ENCODE measurements at places on chromosomes 4 and X.

GRCh38 chrX:135383249-135383648 is 38.5 kb upstream of the SMIM10L2A start:
- DNase-seq, result no peak

- no peak for DNase-seq
Measured at GRCh38 chrX:141839856-141840255, 1.7 kb downstream of the MAGEC3 start.

DNA sequence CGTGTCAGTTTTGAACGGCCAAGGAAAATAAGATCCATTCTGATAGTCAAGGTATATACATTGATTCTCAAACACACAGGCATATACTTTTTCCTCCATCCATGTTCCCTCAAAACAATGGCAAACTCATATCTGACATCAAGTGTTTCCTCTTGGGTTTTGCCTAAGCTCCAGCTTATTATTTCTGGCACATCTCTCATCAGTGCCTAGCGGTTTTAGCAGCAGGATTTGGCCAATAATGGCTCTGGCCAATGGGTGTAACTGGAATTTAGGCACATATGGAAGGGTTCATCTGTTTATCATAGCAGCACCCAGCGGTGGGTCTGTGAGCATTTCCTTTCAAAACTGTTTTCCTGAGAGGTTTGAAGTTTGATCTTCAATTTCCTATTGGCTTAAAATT is 161.6 kb upstream of the TLL1 start:
- DNase-seq, result no peak

GRCh38 chrX:51889851-51890250 is 3.6 kb upstream of the MAGED1 start:
- DNase-seq, result no peak

DNA sequence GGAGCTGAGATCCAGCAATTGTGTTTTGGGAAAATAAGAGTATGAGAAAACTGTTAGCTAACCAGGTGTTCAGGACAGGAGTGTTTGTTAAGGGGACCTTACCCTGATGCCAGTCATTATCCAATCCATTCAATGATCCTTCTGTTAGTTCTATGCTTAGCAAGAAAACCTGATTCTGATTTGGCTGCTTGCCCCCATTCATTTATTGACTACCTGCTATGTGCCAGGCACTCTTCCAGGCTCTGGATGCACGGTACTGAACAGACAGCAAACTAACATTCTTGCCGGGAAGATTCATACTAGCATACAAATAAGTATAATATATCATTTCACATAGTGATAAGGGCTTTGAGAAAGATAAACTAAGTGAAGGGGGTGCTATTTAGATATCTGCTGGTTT is 1.0 kb upstream of the MECP2 start:
- no peak for DNase-seq

GRCh38 chrX:16002185-16002584 is 121.2 kb upstream of the GRPR start:
- DNase-seq, result no peak

GRCh38 chrX:119228512-119229252 is 7.4 kb upstream of the PGRMC1 start:
- no peak for DNase-seq

DNA sequence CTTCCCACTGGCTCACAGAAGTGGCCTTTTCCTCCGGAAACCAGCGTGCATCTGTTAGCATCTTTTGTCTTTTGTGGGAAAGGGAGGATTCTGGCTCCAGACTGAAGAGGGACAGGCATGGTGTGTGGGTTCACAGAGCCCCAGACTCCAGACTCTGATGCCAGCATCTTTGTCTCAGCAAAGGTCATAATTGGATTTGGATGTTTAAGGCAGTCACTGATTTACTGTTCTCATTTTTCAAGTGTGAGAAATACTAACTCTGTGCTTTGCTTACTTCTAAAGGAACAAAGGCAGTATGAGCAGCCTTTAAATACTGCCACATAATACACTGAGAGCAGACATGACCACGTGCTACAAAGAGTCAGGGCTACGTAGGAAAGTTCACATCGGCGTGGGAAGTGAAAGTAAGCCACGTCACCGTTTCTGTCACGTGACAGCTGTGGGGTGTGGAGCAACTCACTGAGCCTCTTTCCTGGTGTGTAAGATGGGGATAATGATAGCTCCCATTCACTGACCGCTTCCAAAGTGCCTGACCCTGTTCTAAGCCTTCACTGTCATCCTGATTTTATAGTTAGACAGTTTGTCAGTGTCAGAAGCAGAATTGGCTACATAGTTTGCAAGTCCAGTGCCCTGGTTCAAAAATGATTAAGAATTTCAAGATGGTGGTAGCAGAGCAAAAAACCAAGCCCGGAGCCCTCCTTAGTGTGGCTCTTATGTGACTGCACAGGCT is 24.8 kb upstream of the TMSB4X start:
- peak; percentile 75 for DNase-seq

DNA sequence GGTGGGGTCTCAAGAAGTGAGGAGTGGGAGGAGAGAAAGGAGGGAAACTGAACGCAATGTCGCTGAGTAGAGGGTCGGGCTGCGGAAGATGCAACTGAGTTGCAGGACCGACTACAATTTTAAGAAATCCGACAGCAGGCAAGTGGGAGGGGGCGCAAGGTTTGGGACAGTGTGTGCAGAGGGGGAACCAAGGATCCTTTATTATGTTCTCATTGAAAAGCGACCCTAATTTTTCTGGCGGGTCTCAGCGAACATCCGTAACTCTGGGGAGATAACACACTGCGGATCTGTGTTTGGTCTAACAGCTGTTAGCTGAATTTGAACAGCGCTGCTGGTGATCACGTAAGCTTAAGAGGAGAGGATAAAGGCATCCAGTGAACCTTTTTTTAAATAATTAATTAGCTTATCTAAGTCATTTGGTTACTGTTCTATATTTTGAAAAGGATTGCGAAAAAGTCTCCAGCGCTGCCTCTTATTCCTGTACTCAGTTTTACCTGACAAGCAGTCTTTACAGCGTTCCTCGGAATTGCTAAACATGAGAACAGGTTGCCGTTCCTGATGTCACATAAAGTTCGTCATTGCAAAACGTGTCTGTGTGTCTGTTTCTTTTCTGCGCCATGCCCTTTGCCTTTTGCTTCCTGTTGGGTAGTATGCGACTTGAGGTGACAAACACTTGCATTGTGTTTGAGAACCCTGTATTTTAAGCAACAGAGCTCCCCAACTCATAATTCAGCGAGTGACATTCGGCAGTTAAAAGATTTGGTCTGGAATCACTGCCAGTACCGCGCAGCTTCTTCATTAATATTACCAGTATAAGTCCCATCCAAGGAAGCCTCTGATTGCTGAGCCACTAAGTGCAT is 1.3 kb downstream of the HTR2C start:
- DNase-seq, result no peak

DNA sequence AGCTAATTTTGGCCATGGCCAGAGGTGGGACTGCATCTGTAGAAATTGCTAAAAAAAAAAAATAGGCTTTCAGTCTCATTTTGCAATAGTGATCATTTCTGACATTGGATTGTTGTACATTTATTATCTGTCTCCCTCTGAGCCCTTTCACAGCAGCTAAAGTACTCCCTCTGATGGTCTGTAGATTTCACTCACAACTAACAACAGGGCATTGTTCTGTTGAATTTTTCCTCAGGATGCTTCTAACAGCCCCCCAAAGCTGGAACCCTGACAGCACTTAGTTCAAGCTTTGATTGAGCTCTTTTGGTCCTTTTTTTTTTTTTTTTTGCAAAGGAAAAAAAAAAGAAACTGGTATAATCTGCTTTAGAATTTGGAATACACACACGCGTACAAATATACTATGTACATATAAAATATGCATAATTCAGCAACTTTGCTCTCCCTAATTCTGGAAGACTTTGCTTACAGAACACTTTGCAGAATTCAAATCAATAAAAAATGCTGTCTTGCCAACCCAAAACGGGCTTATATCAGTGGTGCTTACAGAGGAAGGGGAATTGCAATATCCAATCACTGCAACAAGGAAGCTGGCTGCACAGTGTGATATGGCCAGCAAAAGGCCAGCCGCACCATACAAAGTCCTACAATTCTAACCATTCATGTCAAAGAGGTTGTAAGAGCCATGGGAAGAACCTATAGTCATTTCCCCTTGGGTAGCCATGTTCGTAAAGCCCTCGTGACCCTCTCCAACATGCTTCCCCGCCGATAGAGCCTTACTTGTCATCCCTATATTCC is 406.4 kb downstream of the SMARCA1 start:
- no peak for DNase-seq

DNA sequence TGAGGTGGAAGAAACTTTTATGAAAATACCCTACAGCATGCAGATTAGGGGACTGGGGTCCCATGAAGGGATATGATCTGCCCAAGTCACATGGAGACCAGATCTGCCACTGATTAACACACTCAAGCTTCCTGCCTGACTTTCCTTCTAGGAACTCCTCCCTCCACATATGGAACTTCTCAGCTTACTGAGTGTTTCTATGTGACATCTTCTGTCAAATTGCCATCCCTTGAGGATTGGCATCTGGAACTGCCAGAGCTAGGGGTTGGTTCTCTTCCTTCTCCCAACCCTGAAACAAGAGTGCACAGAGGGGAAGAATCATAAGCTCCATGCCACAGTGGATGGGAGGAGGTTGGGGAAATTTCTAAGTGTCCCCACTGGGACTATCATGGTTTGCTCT is 150.6 kb upstream of the MBNL3 start:
- no peak for DNase-seq
